ENCODE measurements at places on chromosomes 1 and 21.
A peak's percentile ranks its signal among the peaks of the same experiment; 100 is the strongest.

GRCh38 chr1:119767486-119767885 is 1.2 kb downstream of the HMGCS2 start:
- DNase-seq = no peak

- DNase-seq = no peak
These were observed 22.0 kb downstream of the FOXO6 start for GRCh38 chr1:41383094-41383852.

DNA sequence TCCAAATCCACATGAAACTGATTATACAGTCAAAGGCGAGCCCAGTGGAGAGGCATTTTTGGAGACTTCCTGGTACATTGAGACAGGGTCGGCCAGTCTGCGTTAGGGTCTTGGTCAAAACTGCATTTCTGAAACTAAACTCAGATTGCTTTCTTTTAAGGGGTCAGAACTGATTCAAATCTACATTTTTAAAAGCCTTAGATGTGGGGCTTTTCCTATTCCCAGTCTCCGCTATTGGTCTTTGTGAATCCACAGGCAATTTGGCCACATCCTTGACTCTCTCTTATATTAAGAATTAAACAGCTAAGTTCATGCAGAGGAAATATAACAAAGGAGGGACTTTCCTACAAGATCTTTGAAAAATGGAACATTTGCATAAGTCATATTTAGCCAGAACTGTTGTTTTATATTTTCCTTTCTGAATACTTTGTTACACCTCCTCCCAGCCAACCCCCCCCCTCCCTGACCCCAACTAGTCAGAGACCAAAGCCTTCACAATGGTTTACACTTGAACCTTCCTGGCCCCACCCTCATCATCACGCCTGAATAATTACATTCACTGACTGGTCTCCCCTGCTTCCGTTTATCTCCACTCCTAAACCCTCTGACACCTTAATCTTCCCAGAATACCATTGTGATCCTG is 30.9 kb downstream of the SELL start:
- peak; percentile 23 for DNase-seq

GRCh38 chr1:77900687-77901293 is 12.4 kb downstream of the NEXN start:
- peak; percentile 62 for DNase-seq

- DNase-seq = no peak
These were observed 45.5 kb upstream of the CCDC190 start for GRCh38 chr1:162906485-162906884.

- DNase-seq = no peak
These were observed 35.3 kb upstream of the RALGPS2 start for GRCh38 chr1:178689769-178690168.

GRCh38 chr1:195934817-195935553 is 673.3 kb downstream of the KCNT2 start:
- no peak for DNase-seq

DNA sequence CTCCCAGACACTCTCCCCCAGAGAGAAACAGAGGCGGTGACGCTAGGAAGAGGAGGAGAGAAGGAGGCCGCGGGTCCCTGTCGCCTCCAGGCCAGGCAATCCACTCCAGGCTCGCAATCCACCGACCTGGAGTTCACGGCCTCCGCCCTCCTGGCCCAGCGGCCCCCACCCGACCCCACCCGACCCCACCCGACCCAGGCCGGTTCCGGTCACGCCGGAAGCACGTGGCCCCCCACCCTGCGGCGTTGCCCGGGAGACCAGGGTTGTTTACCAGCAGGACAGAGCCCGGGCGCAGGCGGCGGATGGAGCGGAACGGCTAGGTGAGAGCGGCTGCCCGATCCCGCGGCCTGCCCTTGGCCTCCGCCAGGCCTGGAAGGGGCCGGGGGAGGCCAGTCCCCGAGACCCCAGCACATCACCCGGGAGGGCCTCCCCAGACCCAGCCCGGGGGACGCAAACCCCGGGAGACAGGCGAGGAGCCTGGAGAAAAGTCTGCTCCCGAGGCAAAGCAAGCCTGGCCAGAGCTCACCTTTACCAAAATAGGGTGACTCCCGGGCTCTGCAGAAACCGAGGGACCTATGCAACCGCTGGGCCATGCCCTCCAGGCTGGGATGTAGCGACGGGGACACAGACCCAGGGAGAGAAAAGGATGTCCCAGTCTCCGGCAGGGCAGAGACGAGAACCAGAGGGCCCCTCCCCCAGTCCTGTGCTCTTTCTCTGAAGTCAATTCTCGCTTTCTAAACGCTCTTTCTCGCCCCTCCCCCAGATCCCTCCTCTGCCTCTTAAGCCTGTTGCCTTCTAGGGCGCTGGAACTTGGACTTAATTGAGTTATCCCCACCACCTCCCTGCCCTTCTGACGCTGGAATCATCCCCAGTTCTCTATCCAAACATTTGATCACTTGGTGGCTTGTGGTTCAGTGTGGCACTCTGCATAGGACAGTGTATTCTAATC is at the start of the genes PLA2G2C and UBXN10:
Gene PLA2G2C, minus strand, starts transcription at position 685 of the 949 bp plus-strand sequence. CDS start 9,155 bp downstream, outside the sequence.
Gene UBXN10, plus strand, starts transcription at position 263 of the 949 bp plus-strand sequence. CDS start 4,466 bp downstream, outside the sequence.
- no peak for DNase-seq

- DNase-seq = no peak
These were observed 13.3 kb downstream of the PLXNA2 start for GRCh38 chr1:208230668-208231529.

DNA sequence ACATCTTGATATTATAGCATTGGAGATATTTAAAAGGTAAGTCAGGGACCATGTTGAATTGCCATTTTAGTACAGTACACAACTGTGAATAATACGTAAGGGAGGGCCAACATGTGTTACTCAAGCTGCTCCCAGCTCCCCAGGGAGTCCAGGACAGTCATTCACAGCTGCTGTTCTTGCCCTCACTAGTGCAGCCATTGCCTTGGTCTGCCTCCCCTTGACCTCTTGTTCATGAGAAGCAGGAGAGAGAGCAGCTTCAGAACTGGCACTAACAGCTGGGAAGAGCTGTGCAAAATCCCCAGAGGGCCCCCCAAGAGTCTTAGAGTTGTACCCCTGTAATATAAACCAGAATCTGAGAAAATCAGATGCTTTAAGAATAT is 16.4 kb downstream of the TCEANC2 start:
- DNase-seq = no peak

DNA sequence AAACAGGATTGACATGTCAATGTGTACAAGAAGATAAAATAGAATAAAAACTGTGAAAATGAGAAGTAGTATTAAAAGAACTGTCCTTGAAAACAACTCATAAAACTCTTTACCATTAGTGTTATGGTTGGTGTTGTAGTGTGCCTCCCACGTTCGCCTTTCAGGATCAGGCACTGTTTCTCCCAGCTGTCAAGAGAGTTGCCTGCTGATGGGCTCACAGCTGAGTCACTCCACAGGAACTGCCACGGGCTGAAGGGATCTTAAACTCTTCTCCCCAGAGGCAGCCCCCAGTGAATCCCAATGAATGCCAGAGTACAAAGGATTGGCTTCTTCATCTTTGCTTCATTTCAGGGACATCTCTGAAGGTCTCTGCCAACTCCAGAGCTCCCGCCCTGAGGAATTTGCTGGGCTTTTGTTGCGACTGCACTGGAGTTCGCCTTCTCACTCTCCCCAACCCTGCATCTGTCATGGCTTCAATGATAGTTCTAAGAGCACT is 119.6 kb downstream of the ADGRL2 start:
- DNase-seq = peak; percentile 24

- no peak for DNase-seq
These were observed 9.0 kb upstream of the LDLRAP1 start for GRCh38 chr1:25534410-25534788.

DNA sequence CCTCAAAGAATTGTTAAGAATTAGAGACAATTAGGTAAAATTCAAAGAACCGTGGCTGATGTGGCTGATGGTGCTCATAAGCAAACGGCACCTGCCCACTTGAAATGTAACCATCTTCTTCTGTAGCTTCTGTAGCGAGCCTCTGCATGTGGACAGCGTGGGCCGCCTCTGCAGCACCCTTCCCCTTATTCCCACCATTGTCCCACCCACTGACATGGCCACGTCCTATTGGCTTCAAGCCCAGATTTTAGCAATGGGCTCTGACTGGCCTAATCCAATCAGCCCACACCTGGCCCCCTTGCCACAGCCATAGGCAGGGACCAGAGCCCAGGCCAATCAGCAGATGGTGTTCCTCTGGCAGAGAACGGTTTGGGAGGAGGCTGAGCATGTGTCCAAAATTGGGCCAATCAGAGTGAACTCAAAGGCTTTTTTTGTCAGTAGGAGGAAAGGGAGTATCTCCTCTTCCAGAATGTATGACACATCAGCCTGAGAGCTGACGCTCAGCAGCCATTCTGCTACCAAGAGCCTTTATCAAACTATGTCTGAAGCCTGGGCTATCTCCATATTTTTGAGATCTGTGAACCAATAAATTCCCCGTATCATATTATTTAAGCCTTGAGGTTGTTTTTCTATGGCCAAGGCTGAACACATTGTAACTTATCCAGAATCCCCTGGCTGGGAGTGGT is 518.5 kb downstream of the SMYD3 start:
- no peak for DNase-seq

GRCh38 chr1:111989531-111990025 is at the start of gene KCND3:
KCND3 (minus strand) TSS chr1:111989668.
- DNase-seq = no peak

GRCh38 chr1:40783001-40783905 is at the start of gene KCNQ4:
KCNQ4 (plus strand) TSS chr1:40783787; CDS start chr1:40784094, 307 bp downstream.
- DNase-seq = no peak

GRCh38 chr1:2447276-2448097 is 28.6 kb upstream of the PLCH2 start:
- no peak for DNase-seq

DNA sequence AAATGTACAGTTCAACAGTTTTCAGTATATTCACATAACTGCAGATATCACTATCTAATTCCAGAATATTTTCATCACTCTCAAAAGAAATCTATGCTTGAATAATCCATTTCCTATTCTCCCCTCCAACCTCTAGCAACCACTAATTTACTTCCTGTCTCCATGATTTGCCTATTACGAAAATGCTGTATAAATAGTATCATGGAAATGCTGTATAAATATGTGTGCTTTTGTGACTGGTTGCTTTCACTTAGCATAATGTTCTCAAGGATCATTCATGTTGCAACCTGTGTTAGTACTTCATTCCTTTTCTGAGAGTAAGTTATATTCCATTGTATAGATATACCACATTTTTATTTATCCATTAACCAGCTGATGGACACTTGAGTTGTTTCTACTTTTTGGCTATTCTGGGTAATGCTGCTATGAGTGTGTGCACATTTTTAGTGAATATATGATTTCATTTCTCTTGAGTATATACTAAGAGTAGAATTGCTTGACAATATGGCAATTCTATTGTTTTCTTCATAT is 115.6 kb downstream of the TNFSF18 start:
- DNase-seq = no peak

DNA sequence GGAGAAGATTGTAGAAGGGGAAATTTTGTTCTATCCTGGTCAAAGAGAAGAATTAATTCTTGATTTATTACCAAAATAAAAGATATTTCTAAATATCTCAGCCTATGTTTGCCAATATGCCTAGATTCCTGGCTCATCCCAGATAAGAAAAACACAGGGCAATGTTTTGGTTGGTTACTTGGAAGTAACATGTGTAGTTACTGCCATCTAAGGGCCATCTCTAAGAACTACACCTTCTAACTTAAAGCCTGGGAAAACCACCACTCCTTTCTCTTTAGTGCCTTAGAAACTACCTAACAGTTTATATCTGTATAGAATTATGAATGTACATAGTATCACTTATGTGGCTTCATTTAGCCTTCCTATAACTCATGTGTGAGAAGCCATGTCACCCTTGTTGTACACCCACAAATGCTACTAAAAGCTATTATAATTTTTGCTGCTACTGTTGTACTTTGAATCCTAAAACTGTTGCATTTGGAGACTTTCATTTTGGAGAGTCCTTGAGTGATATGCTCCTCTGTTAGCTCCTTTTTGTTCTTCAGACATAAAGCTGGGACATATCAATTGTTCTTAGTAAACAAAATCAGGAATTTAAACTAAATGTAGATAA is 4.5 kb downstream of the AIM2 start:
- peak; percentile 54 for DNase-seq

GRCh38 chr1:234619071-234619480 is 9.1 kb upstream of the IRF2BP2 start:
- DNase-seq = no peak

GRCh38 chr1:63557365-63557987 is 34.2 kb downstream of the EFCAB7 start:
- DNase-seq = no peak

- peak; percentile 86 for DNase-seq
These were observed 154.1 kb downstream of the TGFBR3 start for GRCh38 chr1:91731815-91732214.

DNA sequence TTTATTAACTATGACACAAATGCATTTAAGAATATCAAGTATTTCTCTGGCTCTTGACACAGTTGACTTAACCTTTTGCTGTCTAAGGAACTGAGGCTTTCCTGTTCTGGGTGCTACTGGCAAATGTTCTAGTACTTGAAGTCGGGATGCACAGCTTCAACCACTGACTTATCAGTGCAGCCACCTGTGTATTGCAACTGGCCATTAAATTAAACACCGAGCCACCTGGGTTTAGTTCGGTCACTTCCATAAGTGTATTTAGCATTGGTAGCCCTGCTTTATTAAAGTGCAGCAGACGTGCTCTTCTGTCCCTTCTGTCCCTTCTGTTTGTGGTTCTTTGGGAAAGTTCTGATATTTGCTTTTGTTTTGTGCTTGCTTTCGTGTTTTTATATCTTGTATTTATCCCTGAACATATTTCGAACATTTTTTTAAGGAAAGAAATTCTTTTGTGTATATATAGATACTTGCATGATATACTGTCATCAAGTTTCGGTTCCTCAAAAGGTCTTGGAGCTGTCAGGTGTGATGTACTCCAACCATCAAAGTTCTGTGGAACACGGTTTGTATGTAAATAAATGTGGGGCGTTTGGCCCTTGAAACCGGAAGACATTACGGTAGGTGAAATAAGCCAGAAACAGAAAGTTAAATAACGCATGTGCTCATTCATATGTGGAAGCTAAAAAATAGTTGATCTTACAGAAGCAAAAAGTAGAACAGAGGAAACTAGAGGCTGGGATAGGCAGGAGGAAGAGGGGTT is 297.9 kb upstream of the GREM2 start:
- DNase-seq = no peak
